ENCODE measurements at places on chromosomes 4 and X.

GRCh38 chr4:138916763-138917162 lies 98.8 kb upstream of the NOCT start:
- H3K4me3 ChIP-seq, result no peak overlapping the region
- DNase-seq, result no peak
- no peak overlapping the region for H3K27ac ChIP-seq
- H3K27me3 ChIP-seq, result no peaks in the 10 kb centered on the region

DNA sequence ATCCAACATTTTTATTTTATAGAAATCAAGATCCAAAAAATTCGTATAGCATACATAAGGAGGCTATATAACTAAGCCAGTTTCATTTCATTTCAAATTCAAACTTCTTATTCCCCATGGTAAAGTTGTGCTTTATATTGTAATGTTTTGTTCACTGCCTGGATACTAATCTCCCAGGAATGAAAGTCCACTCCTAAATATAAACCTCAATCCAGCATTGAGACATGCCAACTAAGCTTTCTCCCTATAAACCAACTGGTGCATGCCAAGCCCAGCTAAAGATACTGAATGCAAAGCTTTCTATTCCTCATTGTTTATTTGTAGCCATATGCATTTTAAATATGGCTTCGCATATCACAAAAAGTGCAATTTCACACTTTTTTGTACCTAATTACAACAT lies 63.8 kb upstream of the INPP4B start:
- H3K27ac ChIP-seq, result no peak overlapping the region
- no peaks in the 10 kb centered on the region for H3K4me1 ChIP-seq
- no peak for DNase-seq
- no peaks in the 10 kb centered on the region for H3K36me3 ChIP-seq

GRCh38 chr4:113675731-113676697 lies 85.5 kb downstream of the CAMK2D start:
- no peaks in the 10 kb centered on the region for H3K27me3 ChIP-seq
- H3K4me1 ChIP-seq, result no peaks in the 10 kb centered on the region
- no peak overlapping the region for H3K27ac ChIP-seq
- no peak overlapping the region for H3K4me3 ChIP-seq
- no peak for DNase-seq
- H3K36me3 ChIP-seq, result no peaks in the 10 kb centered on the region

DNA sequence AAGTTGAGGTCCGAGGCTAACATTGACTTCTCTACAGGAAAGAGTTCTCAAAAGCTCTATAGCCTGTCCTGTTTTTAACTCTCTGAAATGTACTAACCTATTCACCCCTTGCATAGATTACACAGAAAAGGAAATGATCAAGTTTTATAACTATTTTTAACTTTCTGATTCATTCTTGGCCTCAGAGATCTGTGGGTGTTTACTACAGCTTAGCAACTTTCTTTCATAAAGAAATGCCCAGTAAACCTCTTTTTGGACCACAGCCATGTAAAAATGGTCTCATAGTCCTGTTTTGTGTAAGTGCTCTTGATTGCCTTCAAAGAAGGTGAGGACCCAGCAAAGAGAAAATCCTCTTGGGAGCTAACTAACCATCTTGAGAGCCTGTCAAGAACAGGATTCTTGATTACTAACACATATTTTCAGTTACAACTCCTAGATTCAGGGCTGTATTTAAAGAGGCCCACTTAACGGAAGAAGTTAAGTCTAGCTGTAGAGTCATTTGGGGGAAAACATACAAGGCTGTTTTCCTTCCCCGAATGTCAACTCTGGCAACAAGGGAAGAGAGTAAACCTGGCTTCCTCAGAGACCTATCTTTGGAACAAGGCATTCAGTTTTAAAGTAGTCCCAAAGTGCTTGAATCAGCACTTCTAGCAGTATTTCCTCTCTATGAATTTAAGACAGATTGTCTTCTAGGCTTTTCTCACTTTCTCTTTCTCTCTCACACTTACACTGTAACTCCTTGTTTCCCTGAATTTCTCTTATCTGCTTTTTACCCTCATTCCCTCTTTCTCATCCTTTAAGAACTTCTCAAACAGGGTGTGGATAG lies 78.2 kb downstream of the IL21 start:
- H3K27me3 ChIP-seq, result no peaks in the 10 kb centered on the region
- no peak overlapping the region for H3K4me3 ChIP-seq
- no peak overlapping the region for H3K27ac ChIP-seq
- no peaks in the 10 kb centered on the region for H3K4me1 ChIP-seq
- no peaks in the 10 kb centered on the region for H3K36me3 ChIP-seq

DNA sequence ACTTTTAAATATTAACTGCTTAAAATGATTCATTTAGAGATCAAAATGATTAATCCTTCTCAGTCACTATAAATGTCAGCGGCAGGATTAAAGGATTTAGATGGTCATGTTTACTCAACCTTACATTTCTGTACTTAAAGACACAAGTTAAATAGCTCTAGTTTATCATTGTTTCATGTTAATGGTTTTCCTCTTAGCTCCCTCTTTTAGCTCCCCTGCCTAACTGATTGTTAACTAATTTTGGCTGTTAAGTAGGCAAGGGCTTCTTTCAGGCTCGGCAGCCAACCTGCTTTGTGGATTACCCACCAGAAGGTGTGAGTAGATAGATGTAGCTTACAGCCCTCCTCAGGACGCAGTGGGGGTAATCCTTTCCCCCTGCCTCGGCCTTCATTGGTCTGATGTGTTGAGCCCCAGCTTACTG lies 96.0 kb downstream of the TENM3 start:
- 0 out of 2 replicates have a peak, but pooled peaks cover 2% of the 10 kb centered on the region for H3K4me1 ChIP-seq
- H3K36me3 ChIP-seq, result peaks cover 4% of the 10 kb centered on the region
- H3K4me3 ChIP-seq, result no peak overlapping the region
- peak; percentile 48 for DNase-seq
